ENCODE measurements at places on chromosomes 11 and 22.

DNA sequence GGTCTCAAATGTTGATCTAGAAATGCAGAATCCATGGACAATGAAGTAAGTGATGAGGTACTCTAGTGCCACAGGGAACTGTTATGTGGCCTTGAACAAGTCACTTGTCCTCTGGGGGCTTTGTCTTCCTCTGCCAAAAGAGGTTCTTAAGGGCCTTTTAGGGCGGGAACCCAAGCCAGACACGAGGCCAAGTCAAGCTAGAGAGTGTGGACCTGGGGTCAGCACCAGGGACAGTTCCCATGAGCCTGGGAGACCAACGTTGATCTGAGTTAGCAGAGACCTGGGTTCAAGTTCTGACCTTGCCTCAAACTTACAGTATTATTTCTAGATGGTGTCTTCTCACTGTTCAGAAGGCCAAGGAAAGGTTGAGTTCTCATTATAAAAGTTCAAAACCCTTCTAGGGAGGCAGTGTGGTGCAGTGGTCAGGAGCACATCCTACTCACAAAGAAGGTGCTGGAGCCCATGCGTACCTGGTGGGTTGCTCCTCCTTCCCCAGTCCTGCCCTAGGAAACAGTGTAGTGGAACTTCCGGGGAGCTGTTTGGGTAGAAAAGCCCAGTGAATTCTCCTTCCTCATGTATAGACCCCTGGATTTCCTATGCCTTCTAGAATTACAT is 121.5 kb downstream of the CHST1 start:
- DNase-seq, result no peak

DNA sequence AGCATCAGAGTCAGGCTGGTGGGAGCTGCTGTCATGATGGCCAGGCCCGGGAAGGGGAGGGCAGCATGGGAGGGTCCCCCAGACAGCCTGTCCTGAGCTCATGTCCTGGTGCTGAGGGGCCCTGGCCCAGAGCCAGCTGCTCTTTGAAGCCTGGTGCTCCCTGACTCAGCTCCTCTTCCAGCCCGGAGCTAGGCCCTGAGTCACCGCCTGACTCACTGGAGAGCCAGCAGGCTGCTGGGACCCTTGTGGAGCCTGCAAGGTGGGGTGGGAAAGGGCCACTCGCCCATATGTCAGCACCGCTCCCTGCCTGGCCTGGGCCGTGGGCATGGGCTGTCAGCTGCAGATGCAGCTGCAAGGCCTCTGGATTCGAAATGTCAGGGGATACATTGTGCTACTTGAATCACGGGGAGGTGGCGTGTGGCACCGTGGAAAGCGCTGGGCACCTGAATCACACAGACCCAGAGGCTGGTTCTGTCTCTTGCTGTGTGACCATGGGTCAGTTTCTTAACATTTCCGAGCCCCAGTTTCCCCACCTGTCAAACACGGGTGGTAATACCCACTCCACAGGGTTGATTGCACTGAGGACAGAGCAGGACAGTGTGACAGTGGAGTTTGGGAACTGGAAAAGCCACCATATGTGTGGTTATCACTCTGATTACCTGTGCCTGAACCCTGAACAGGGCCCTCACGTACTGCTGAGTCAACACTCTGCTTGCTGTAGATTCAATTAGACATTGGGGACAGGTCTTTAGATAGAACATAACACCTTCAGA is 4.4 kb downstream of the CACNA1I start:
- DNase-seq, result peak; percentile 21

- no peak for DNase-seq
Observed at GRCh38 chr22:20403779-20404140, 9.8 kb downstream of the ZNF74 start.

GRCh38 chr11:62554387-62555167 is 8.0 kb upstream of the AHNAK start:
- no peak for DNase-seq

DNA sequence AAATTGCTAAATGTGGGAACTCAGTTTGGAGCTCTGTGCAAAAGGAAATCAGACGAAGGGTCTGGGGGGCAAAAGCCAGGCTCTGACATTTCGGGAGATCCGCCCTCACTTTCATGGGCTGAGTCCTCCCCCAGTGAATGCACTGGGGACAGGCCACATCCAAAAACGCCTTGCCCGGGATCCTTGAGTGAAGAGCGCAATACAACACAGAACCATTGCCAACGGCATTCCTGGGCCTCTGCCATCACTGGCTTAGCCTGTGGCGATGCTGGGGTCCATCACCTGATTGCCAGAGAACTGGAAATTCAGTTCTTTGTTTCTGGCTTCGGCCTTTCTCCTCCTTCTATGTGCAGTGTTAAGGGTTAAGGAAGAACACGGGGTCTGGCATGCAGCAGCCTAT is 297.9 kb downstream of the SHANK2 start:
- no peak for DNase-seq

- DNase-seq, result no peak
Observed at GRCh38 chr11:6270584-6271246, 11.1 kb downstream of the CCKBR start.

GRCh38 chr11:130464291-130464812 is 15.9 kb downstream of the ADAMTS15 start:
- DNase-seq, result no peak

DNA sequence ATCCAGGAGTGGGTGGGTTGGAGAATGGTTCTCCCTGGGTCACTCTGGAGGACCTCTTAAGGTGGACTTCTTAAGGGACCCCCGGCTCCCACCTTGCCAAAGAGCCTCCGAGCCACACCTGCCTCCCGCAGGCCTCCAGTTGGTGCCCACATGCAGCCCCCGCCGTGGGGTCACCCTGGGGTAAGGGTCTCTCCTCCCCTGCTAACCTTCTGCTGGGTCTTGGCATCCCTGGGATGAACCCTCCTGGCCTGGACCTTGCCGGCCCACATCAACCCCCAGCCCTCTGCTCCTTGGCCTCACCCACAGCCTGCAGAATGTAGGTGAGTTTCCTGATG is 12.5 kb upstream of the MUC6 start:
- no peak for DNase-seq

GRCh38 chr11:120925944-120926343 is 98.0 kb upstream of the TBCEL start:
- no peak for DNase-seq

- DNase-seq, result no peak
Observed at GRCh38 chr11:35288817-35289541, 130.4 kb downstream of the SLC1A2 start.

DNA sequence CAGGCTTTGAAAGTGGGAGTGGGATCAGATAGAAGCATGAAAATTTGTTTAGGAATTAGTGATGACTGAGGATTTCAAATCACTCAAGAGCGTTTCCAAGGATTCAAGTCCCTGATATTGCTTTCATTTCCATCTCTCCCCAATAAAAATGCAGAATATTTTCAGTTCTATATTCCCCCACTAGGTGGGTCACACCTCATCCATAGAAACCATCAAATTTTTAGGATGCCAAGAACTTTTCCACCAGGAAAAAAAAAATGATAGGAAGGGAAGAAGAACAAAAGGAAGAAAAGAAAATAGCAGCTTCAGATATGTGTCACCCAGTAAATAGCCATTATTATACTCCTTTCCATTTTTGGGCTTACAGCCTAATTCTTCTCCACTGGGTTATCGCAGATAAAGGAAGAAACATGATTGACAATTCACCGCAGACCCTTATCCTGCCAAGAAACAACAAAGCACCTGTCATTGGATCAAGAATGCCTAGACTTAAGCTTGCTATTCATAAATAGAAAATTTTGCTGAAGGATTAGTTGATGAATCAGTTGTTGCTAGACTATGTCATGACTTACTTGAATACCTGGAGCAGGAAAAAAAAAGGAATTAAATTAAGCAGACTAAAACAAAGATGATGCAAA is 30.3 kb upstream of the OR10D3 start:
- DNase-seq, result no peak

DNA sequence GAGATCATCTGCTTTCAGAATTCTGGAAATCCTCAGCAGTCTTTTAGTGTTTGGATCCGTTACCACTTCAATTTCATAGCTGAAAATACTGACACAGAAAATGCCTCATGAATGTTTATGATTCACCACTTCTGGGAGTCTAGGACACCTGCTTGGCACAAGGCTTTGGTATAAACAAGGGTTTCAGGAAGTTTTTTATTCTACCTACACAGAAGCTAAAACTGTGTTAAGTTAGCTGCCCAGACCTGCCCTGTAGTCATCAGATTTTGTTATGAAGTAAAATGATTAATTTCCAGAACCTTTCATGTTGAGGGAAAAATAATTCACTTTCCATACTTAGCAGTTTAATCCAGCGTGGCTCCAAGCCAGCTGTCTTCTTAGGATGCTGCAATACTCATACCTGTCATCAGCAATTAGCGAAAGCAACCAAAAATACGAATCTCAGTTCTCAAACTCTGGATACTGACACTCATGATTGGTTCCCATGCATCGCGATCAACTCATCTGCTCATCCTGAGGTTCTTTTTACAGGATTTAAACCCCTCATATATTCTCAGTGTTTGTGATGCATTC is 458.5 kb upstream of the CCDC90B start:
- no peak for DNase-seq

GRCh38 chr22:19419086-19419463 is 12.5 kb downstream of the HIRA start:
- no peak for DNase-seq

DNA sequence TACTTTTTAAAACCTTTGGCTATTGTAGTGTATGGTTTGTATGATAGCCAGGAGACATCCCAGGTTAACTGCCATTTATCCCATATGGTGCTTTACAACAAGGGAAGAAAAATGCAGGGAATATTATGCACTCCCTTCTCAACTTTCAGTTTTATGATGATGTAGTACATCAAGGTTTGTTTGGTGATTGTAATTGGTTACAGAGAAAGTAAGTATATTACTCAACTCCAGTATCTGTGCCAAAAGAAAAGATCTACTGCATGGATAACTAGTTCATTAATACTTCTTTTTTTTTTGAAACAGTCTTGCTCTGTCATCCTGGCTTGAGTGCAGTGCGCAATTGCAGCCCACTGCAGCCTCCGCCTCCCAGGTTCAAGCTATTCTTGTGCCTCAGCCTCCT is 65.3 kb downstream of the BCL2L13 start:
- DNase-seq, result no peak

DNA sequence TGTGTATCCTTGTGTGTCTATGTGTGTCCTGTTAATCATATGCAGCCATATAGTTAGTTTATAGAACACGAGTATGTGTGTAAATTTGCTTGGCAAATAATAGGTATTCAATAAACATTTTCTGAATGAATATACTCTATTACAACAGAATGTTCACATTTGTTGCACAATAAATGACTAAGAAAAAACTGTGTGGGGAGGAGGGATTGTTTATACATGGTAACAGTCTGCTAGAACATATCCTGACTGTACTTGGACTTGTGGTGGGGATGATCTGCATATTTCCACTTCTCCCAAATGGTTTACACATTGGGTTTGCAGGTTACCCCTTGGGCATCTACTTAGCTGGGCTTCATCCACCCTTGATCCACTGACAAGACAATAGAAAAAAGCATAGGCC is 194.6 kb downstream of the INSC start:
- no peak for DNase-seq

GRCh38 chr11:36458129-36458915 is 51.8 kb downstream of the TRAF6 start:
- DNase-seq, result no peak

DNA sequence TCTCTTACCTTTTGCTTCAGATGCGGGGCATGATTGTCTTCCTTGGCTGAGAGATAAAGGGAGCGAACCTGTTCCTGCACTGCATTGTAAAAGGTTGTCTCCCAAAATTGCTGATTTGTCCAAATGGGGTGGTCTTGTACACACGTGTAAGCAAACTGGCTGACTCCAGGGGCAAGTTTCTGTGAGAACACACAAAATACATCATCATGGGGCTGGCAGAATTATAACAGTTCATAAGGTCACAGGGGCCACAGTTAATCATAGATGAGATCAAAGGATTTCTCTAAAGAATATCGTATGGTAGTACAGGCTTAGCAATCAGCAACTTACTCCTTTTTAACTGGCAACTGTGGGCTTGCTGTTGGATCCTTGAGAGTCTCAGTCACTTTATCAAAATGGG is 194.3 kb downstream of the SWAP70 start:
- DNase-seq, result no peak

- no peak for DNase-seq
Observed at GRCh38 chr22:41596776-41597634, 7.4 kb upstream of the PMM1 start.

- no peak for DNase-seq
Observed at GRCh38 chr11:13561860-13562259, 66.1 kb upstream of the PTH start.

DNA sequence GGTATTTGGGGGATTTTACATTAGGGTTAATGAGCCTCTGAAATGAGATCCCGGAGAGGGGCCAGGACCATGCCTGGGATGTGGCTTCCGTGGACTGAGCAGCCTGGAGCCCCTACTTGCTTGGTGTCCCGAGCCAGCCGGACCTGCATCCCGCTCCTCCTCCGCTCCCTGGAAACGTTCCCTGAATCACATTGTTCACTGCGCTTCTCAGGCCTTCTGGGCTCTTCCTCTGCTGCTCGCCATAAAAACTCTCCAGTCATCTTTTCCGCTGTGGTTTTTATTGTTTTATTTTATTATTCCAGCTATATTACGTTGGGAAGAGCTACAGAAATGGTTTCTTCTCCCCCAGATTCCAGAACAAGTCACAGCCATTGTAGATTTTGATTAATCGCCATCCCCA is 13.3 kb upstream of the KCNQ1OT1 start:
- no peak for DNase-seq

GRCh38 chr11:79794484-79795393 is 353.9 kb upstream of the TENM4 start:
- no peak for DNase-seq

Data from GOT3 (cell line).